ENCODE measurements at places on chromosomes 7 and 10. TPM values are rescaled to one million over a fixed set of nuclear protein-coding genes. Genes with fewer than 3 reads are reported as not detected.

GRCh38 chr7:150339409-150339809, 2.0 kb downstream of the RARRES2 start:
- DNase-seq: peak; percentile 75

- no peak for DNase-seq
Observed at GRCh38 chr7:52030722-52031121, 714.1 kb upstream of the COBL start.

- no peak for DNase-seq
Observed at GRCh38 chr7:135434047-135434446, 75.9 kb downstream of the CNOT4 start.

DNA sequence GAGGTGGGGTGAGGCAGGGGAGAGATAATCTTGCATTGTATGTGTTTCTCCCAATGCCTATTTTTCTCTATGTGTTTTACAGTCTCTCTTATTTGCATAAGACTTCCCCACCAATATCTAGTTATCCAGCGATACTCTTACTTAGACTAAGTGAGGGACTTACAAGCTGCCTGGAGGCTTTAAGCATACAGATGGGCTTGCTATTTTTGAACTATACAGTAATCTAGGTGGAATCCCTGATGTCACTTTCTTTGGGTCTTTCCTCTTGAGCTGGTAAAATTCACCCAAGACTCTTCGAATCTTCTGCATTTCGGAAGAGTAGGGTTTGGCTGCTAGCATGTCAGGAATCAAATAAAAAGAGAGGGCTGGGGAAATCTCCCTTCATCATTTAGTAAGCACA, 76.6 kb downstream of the NDUFB2 start:
- DNase-seq: no peak

DNA sequence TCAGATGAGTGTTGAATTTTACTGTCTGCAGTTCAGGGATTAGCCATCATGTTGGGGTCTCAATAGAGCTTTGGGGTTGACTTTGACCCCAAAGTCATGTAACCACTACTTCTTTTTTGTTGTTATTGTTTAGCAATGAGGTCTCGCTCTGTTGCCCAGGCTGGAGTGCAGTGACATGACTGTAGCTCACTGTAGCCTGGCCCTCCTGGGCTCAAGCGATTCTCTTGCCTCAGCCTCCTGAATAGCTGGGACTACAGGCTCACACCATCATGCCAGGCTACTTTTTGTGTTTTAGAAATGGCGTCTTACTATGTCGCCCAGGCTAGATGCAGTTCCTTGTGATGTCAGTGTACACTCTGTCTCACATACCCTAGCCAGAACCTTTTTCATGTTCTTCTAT, 598.4 kb downstream of the LRMDA start:
- DNase-seq: no peak

GRCh38 chr10:244227-244626, 109.0 kb downstream of the ZMYND11 start:
- no peak for DNase-seq

- DNase-seq: no peak
Observed at GRCh38 chr10:113665806-113666354, 2.0 kb upstream of the NRAP start.

- DNase-seq: no peak
Observed at GRCh38 chr7:16212610-16213009, 208.7 kb downstream of the CRPPA start.

DNA sequence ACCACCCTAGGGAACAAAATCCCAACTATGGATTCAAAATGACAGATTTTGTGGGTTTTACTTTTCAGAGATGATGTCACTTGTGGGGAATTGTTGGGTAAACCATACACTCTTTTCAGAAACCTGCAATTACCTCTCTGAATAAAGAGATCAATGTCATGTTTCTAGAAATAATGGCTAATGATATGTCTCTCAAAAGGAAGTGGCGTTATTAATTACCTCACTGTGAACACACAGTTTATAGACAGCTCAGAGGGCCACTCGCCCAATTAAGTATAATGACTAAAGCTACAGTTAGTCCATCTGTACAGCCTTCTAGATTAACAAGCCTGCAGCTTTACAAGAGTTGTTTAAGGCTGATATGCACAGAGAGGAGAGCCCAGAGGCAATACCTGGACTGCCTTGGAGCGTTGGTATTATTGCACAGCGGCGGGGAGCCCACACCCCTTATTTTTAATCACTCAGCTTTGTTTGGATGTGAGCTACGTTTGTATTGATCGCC, 79.5 kb downstream of the RAB11FIP2 start:
- no peak for DNase-seq

GRCh38 chr10:127194599-127194998, 1.8 kb downstream of the INSYN2A start:
- no peak for DNase-seq

DNA sequence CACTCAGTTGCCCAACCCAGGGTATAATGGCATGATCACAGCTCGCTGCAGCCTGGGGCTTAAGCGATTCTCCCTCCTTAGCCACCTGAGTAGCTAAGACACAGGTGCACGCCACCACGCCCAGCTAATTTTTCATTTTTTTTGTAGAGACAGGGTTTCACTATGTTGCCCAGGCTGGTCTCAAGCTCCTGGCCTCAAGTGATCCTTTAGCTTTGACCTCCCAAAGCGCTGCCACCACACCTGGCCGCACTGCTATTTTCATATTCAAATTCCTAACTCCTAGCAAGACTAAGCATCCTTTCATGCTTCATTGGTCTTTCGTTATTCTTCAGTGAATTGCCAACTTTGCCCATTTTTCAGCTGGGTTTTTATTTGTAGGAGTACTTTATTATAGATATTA, 30.4 kb upstream of the DAGLB start:
- DNase-seq: no peak

DNA sequence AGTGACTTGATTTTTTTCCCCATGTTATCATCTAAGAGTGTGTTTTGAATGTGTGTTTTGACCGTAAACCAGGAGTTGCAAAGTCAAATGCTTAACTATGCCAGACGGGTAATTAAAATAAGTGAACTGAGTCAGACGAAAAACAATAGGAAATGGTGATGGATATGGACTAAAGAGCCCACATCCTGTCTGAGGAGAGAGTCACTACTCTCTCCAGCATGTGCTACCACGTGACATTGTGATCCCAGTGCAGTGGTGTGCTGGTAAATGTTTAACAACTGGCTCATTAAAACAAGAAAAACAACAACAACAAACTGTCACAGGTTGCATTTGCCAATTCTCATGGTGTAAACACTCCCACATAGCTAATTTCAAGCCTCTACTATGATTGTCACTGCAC, 164.3 kb downstream of the SUGCT start:
- DNase-seq: no peak

- DNase-seq: no peak
Observed at GRCh38 chr10:120971671-120972070, 120.5 kb downstream of the WDR11 start.

Gene NAT16
- not detected for total RNA-seq

Gene TM9SF3
- 139 TPM for total RNA-seq

Gene LRRC17
- 1.2 TPM for total RNA-seq

Gene UFSP1
- total RNA-seq: 5.1 TPM

Gene ABCC2
- total RNA-seq: 2.8 TPM

Gene TNS3
- total RNA-seq: 152 TPM

Gene NUPR2
- total RNA-seq: not detected
